Urinary bladder (tissue), 4 donors: ENCODE measurements at places on chromosomes 3 and 15. TPM values are rescaled to one million over a fixed set of nuclear protein-coding genes. Genes with fewer than 3 reads are reported as not detected.

Gene NR1I2
- total RNA-seq = 0.11 TPM

Gene IQGAP1
- 257 TPM for total RNA-seq

Gene SLC51B
- not detected for total RNA-seq

Gene MCTP2
- total RNA-seq = 37.3 TPM

Gene PLD1
- total RNA-seq = 43.3 TPM

- no peak for DNase-seq
These were observed 27.0 kb downstream of the VIPR1 start for GRCh38 chr3:42529468-42529867.

GRCh38 chr15:90038632-90039095 is 37.5 kb downstream of the ZNF710 start:
- DNase-seq = no peak

GRCh38 chr3:114338651-114339357 is 45.0 kb downstream of the TIGIT start:
- no peak for DNase-seq

DNA sequence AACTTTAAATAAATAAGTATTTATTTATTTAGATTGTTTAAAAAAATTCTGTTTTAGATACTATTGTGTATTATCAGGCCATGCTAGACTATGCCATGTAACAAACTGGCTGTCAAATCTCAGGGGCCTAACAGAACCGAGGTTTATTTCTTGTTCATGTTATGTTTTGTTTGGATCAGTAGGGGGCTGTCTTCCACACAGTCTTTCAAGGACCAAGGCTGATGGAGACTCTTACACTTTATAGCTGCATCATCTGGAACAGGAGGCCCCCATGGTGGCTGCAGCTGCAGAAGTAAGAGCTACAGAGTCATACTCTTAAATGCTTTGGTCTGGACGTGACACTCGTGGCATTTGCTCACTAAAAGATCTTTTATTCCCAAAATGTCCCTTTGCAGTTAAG is 33.0 kb upstream of the ARL14 start:
- no peak for DNase-seq

- DNase-seq = no peak
These were observed 45.5 kb upstream of the TNFSF10 start for GRCh38 chr3:172568701-172569100.

- DNase-seq = no peak
These were observed 438.7 kb upstream of the C2CD4B start for GRCh38 chr15:62603742-62604141.

DNA sequence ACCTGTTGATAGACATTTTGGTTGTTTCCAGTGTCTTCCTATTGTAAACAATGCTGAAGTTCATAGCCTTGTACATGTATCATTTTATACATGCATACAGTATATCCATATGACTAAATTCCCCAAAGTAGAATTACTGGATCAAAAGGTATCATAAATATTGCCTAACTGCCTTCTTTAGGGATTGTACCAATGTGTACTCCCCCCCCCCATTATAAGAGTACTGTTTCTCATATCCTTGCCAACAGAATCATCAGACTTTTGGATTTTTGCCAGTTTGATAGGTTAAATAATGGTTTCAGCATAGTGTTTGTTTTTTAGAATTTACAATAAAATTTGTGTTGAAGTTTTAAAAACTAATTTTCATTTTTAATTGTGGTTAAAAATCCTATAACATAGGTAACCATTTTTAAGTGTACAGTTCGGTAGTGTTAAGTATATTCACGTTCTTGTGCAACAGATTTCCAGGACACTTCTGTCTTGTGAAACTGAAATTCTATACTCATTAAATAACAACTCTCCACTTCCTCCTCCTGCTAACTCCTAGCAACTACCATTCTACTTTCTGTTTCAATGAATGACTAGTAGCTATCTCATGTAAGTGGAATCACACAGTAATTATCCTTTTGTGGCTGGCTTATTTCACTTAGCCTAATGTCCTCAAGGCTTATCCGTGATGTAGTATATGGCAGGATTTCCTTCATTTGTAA is 30.8 kb upstream of the MAP3K13 start:
- DNase-seq = no peak

DNA sequence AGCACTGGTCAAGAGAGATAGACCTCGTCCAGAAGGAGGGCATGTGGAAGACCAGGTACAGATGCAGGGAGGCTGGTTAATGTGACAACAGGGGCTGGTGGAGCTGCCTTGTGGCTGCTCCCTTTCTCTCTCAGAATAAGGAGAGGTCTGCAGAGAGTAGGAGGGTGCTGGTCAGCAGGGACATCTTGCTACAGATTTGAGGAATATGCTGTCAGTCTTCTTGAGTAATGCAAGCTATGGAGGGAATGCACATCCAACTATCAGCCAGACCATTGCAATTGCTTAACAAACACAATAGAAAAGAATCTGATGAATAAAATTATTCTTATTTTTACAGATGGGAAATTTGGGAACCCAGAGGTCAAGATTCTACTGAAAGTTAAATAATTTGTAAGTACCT is 20.3 kb upstream of the SIAH2 start:
- DNase-seq = no peak
